ENCODE measurements at places on chromosomes 7 and 10.

DNA sequence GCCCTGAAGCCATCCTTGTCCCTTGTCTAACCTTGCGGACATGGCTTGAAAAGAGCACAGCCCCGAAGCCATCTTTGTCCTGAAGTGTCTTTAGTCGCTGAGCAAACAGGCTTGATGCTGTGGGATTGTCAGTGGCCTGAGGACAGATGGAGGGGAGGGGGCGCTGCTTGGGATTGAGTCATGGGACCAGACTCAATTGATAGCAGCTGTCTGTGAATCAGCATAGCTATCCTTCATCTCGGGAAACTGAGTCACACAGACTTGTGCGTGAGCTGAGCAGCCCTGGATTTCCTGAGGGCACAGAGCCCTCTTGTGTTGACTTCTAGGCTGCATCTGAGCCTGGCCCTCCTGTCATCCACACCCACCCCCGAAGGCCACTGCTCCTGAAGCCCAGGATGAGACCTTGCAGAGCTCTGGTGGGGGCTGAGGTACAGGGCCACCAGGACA is 14.4 kb downstream of the MYO1G start:
- no peak for DNase-seq

GRCh38 chr10:89591796-89592271 is 53.2 kb downstream of the PANK1 start:
- DNase-seq: no peak

DNA sequence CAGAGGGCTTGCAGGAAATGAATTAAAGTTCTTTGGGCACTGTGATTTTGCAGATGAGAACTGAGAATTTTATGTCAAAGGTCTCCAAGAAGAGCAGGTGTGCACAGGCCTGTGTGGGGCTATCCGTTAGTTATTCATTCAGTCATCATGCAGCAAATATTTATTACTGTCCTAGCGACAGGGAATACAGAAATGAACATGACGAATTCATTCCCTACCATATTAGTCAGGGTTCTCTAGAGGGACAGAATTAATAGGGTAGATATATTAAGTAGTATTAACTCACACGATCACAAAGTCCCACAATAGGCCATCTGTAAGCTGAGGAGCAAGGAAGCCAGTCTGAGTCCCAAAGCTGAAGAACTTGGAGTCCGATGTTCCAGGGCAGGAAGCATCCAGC is 2.9 kb upstream of the MMP21 start:
- no peak for DNase-seq

DNA sequence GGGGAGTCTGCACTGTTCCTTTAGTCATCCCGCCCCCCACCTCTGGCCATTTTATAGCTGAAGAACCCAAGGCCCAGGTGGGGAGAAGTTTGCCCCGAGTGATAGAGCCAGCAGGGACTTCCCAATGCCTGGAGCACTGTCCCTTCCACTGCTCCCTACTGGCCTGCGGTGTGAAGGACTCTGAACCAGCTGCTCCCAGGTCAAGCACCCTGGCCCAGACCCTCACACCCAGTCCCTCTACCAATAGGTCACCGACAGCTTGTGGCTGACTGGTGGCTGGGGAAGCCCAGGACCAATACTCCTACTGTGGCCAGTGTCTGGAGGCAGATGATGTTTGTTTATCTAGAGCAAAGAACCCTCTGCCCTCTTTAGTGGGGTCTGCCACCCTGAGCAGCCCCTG is 167.9 kb downstream of the LCOR start:
- no peak for DNase-seq

DNA sequence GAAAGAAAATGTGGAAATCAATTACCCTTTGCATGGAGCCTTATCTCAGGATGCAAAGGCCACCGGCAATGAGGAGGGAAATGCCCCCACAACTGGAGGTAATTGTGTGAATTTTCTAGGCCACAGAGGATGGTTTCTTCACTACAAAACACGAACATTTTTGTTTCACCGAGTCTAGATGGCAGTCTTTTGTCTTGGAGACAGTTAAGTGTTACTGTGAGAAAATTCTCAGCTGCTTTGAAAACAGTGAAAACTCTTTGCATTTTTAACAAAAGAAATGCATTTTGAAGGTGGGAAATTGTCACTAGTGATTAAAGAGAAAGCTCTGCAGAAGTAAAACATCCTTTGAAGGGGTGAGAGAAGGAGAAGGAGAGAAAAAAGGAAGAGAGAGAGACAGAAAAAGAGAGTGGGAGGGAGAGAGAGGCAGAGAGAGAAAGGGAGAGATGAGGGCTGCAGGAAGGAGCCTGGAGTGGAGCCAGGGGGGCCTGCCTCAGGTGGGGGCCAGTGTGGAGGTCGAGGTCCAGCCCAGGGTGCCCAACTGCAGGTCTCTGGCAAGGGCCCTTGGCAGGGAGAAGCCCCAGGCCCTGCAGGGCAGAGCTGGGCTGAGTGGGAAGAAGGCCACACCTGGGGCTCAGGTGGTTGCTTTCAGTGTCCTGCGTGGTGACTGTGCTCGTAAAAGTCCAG is 261.4 kb downstream of the ADARB2 start:
- no peak for DNase-seq

DNA sequence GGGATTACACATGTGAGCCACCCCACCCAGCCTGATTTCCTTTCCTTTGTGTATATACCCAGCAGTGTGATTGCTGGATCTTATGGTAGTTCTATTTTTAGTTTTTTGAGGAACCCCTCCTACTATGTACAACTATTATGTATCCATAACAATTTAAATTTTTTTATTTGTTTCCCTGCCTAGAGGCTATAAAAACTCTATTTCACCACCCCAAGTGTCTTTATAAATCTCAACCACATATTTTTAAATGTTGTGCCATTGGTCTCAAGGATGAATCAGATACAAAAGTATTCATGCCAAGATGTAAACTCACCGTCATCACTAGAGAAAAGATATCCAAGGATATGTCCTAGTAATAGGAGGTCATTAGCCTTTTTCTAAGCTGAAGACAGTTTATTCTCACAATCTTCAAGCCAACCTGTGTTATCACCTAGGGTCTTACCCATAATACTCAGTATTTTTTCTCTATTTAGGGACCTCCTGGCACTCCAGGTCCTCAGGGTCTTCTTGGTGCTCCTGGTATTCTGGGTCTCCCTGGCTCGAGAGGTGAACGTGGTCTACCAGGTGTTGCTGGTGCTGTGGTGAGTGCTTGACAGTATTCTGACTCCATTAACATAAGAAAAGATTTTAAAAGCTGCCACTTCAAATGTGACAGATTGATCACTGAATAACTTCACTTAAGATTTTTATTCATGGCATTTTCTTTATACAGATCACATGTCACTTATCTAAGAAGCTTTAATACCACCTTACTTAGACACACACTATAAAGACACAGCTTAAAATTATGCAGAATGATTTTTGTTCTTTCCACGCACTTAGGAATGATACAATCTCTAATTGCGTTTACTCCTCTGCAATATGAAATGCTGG is 29.4 kb downstream of the COL1A2 start:
- DNase-seq: no peak
